IMR-90 (cell line): ENCODE measurements at places on chromosomes 3 and 15. TPM values are rescaled to one million over a fixed set of nuclear protein-coding genes. Genes with fewer than 3 reads are reported as not detected.

- DNase-seq, result peak; percentile 64
These were observed 66.8 kb downstream of the PDE8A start for GRCh38 chr15:85048430-85048829.

DNA sequence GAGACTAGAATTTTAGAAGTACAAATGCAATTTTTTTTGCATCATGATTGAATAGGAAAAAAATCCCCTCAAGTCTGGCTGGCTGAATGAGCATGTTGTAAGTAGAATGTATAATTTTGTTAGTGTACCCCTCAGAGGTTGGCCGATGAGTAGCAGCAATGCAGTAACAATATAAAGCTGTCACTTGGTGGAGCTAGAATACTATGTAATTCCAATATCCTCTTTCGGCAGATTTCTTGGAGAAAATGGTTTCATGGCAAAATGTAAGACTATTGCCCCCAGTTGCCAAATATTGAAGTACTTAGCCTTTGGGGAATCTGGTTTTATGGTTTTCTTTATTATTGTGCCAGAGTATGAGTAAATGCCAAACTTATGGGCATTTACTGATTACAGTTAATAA, 39.8 kb upstream of the SGO1 start:
- peak; percentile 3 for DNase-seq

GRCh38 chr3:171365489-171365888, 94.7 kb downstream of the TNIK start:
- no peak for DNase-seq

DNA sequence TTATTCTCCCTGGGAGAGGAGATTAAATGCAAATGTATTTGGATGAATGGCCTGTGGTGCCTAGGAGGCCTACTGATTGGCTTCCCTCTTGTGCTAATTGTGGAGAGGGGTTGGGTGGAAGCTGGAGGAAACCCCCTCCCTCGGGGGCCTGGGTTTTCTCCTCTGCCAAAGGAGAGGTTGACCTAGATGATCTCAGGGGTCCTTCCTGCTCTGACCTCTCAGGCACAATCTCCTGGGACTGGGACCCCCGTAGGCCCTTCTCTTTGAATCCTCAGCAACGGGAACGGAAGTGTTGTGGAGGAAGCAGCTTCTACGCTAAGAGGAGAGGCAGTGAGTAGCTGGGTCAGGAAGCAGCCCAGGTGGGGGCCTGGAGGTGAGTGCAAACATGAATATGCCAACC, 40.5 kb upstream of the MAGEF1 start:
- DNase-seq, result no peak

Gene PPP2R3A
- 37.3 and 46.7 TPM in 2 replicates for total RNA-seq

Gene CADM2
- total RNA-seq, result under 0.01 TPM in 1 of 2 replicates, not detected in the other
